Activated naive CD4-positive, alpha-beta T cell (primary cell): ENCODE measurements at places on chromosomes 12 and 14.

- no peak for DNase-seq
Measured at GRCh38 chr12:108721824-108722223, 9.5 kb downstream of the CORO1C start.

GRCh38 chr14:101126731-101127130 lies 223.2 kb upstream of the RTL1 start:
- no peak for DNase-seq

- no peak for DNase-seq
Measured at GRCh38 chr14:104192146-104192882, 53.9 kb downstream of the KIF26A start.

DNA sequence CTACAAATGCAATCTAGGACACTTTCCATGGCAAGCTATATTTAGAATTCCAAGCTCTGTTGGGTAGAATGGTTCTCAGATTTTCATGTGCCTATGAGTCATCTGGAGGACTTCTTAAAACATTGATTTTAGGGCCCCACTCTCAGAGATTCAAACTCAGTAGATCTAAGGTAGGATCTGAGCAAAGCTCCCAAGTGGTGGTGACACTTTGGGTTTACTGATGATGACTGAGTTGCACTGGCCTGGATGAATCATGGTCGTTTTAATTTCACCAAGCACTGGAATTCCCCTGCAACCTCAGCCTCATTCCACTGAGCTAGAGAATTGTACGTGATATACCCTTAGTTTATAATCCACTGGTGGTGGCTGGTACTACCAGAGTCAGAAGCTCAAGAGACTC lies 86.5 kb downstream of the PPM1H start:
- DNase-seq = no peak
